ENCODE measurements at places on chromosomes 1 and 21. TPM values are rescaled to one million over a fixed set of nuclear protein-coding genes. Genes with fewer than 3 reads are reported as not detected.

DNA sequence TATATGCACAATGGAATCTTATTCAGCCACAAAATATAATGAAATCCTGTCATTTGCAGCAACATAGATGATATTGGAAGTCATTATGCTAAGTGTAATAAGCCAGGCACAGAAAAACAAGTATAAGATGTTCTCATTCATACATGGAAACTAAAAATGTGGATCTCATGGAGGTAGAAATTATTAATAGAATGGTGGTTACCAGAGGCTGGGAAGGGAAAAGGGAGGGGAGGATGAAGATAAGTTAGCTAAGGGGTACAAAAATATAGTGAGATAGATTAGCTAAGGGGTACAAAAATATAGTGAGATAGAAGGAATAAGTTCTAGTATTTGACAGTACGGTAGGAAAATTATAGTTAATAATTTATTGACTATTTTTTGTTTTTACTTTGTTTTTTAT lies 27.9 kb downstream of the LIN9 start:
- no peak for DNase-seq

- no peak for DNase-seq
Measured at GRCh38 chr1:19067182-19067911, 110.9 kb upstream of the IFFO2 start.

DNA sequence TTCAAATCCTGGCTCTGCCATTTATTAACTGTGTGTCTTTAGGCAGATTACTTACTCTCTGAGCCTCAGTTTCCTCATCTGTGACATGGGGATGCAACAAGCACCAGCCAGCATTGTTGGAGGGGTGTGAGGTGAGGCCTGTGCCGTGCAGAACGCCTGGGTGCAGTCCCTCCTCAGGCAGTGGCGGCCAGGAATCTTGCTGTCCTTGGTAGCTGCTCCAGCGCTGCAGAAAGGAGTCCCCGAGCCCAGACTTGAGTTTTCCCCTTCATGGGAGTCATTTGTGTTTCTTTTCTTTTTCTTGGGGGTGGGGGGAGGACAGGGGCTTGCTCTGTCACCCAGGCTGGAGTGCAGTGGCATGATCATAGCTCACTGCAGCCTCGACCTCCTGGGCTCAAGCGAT lies 46.6 kb downstream of the DISP3 start:
- DNase-seq, result no peak

GRCh38 chr21:46551636-46552241 lies 53.1 kb downstream of the S100B start:
- DNase-seq, result no peak

GRCh38 chr1:9289090-9289534 lies 3.6 kb upstream of the SPSB1 start:
- DNase-seq, result peak; percentile 58

DNA sequence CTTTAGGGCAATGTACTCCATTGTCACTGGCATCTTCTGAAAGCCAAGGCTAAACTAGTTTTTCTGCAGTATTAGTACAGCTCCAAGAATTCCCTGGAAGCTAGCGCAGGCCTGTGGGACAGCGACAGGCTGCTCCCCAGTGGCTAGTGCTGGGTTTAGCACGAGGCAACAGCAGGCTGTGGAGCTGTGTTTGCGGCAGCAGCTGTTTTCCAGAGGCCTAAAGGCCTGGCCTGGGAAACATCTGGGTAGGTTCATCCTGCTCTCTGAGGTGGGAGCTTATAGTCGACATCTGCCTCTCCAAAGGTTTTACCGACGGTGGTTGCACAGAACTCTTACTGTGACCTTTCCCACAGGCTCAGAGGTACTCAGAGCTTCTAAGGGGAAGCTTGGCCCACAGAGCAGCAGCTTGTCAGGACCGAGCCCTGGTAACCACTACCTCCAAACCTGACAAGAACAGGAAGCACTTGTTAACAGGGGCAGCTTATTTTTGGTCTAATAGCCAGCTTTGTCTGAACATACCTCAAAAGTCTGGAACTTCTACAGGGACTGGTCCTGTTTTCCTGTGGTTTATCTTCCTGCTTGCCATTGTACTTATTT lies 17.2 kb downstream of the CC2D1B start:
- DNase-seq, result no peak

PRAMEF27 gene
- not detected for total RNA-seq

GRCh38 chr21:36615274-36615964 lies 83.5 kb upstream of the SIM2 start:
- DNase-seq, result no peak

TTLL10 gene
- total RNA-seq, result not detected

PLPPR5 gene
- 4.3 TPM for total RNA-seq

GRCh38 chr1:20726118-20726911 lies 6.2 kb downstream of the SH2D5 start:
- no peak for DNase-seq

GRCh38 chr1:201336711-201337450 lies 40.6 kb downstream of the TNNT2 start:
- no peak for DNase-seq

GRCh38 chr1:235558621-235559169 lies 54.4 kb upstream of the B3GALNT2 start:
- DNase-seq, result no peak

GRCh38 chr1:165858967-165859845 lies 31.8 kb downstream of the UCK2 start:
- no peak for DNase-seq

DNA sequence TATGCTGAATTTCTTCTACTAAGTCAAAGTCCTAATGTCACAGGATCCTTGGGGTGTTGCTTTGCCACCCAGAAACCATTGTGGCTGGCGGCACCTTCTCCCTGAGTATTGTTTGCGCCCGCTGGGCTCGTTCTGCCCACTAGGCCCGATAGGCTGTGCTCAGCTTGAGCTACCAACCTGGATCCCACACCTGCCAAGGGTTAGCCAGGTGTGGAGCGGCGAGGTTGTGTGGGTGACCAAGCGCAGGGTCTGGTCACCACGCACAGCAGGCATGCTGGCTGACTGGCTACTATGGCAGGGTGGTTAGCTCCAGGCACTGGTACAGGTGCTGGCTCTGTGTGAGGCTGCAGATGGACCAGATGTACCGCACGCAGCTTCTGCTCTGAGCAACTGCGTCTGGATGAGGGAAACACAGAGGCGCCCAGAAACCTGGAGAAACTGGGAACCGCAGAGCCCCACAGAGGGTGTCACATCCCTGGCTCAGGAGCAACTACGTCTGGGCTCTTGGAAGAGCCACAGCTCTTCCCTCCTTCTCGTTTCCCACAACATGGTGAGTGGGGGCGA lies 50.3 kb upstream of the SCYL3 start:
- no peak for DNase-seq

DNA sequence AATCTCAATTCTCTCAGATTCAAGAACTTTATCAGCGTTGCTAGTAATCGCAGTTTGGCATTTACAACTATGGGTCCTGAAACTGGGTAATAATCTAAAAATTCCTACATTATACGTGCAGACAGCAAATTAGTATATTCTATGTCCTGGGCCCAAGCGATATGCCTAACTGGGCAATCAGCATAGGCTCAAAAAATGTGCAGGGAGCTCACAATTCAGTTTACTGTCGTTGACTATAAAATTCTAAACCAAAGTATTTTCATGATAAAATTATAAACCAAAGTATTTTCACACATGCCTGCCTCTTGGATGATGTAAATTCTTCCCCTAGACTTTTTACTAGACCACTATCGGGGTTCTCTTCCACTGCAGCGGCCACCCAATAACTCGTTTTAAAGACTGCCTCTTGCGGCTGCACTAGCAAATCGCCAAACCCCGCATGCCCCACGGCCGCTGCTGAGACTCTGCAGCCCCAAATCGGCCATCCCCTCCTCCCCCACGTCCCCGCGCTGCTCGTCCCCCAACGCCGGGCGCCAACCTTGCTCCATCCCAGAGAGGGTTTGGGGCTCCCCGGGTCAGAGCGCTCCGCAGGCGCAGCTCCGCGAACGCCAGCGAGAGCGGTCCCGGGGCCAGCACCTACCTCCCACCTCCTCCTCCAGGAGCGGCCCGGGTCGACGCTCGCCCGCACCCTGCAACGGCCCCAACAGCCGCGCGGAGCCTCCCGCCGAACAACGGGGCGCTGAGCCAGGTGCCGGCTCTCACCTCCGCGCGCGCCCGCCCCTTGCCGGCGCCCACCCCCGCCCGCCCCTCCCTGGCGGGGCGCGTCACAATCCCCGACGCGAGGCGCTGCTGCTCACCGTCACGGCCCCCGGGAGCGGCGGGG lies 506 bp downstream of the SSX2IP start:
- DNase-seq, result peak; percentile 41

- no peak for DNase-seq
Measured at GRCh38 chr1:224519874-224520273, 85.3 kb upstream of the WDR26 start.

ANGPTL1 gene
- total RNA-seq, result not detected

All from Caki2 (cell line).